ENCODE measurements at places on chromosomes 4 and X. TPM values are rescaled to one million over a fixed set of nuclear protein-coding genes. Genes with fewer than 3 reads are reported as not detected.

The MAPK10 gene
- polyA plus RNA-seq, result 6.8 TPM

The BCAP31 gene
- polyA plus RNA-seq, result 267 TPM

The MTNR1A gene
- not detected for polyA plus RNA-seq

The PRRG3 gene
- polyA plus RNA-seq, result not detected

The TMEM271 gene
- polyA plus RNA-seq, result not detected

The GPRIN3 gene
- not detected for polyA plus RNA-seq

The HPGD gene
- 0.75 TPM for polyA plus RNA-seq

The ARHGEF6 gene
- 0.18 TPM for polyA plus RNA-seq

The TECRL gene
- not detected for polyA plus RNA-seq

- H3K36me3 ChIP-seq, result no peaks in the 10 kb centered on the region
- DNase-seq, result no peak
- peaks cover 40% of the 10 kb centered on the region for H3K27me3 ChIP-seq
- H3K4me1 ChIP-seq, result peaks cover 19% of the 10 kb centered on the region
These were observed 62.6 kb upstream of the DHX15 start for GRCh38 chr4:24646798-24647460.

- H3K27ac ChIP-seq, result no peak overlapping the region
- H3K4me3 ChIP-seq, result no peak overlapping the region
- H3K36me3 ChIP-seq, result no peaks in the 10 kb centered on the region
- H3K4me1 ChIP-seq, result no peaks in the 10 kb centered on the region
These were observed 222.2 kb downstream of the KCNIP4 start for GRCh38 chr4:21726255-21726815.

DNA sequence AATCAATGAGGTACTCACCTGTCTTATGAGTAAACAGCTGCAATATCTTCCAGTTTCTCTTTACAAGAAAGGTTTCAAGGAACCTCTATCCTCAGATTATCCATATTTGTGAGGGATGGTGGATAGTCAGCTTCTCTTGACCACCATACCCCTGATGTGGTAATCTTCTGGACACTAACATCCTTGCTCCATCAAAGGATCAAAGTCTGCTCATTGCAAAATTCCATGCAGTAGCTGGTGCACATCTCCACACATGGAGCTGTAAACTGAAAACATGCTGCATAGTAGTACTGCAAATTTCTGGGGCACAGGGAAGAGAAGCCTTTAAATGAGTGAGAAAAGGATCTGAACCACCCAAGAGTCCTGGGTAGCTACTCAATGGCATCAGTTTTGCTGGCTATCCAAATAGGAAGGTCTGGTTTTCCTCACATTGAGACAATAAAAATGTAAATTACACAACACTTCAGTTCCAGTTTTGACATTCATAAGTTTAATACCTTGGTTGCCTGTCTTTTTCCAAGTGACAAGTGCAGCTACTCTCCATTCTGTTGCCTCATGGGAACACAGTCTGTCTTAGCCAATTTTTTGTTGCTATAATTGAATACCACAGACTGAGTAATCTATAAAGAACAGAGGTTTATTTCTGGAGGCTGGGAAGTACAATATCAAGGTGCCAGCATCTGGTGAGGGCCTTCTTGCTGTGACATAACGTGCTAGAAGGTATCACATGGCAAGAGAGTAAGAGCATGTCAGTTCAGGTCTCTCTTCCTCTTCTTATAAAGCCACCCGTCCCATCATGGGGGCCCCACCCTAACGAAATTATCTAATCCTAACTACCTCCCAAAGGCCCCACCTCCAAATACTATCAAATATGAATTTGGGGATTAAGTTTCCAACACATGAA lies 34.4 kb upstream of the ARHGEF6 start:
- H3K4me3 ChIP-seq, result no peak overlapping the region
- H3K4me1 ChIP-seq, result no peaks in the 10 kb centered on the region
- H3K27ac ChIP-seq, result no peak overlapping the region

DNA sequence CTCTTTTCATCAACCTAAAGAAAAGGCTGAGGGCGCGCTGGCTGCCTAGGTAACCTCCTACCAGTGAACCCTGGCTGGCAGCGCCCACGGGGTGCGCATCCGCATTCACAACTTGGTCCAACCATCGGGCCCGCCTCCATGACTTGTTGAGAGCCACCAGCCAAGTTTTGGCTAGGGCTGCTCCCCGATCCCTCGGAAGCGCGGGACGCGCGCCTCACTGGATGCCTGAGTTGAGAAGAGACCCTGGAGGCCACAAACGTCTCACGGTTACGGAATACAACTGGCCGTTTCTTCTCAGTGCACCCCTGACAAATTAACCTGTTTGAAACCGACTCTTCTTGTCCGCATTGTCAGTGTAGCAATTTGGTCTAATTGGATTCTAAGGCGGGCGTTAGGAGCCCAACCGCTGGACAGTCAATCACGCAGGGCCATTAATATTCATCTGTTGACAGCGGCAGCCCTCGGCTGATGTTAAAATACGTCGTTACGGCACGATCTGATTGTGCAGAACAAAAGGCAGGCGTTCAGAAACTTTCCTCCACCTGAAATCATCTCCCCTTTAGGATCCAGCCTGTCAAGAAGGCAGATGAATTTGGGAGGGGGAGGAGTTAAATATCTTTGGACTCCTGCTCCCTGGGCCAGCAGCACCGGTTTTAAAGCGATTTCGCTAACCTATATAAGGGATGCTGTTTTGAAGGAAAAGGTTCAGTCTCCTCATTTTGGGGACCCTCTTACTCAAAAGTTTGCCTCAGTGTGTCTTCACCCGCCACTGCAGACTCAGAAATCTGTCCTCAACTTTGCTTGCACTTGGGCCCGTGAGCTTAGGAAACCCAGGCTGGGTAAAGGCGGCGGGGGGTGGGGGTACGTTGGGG lies 1.2 kb downstream of the GPC3 start:
- no peak for DNase-seq
- peaks cover 2% of the 10 kb centered on the region for H3K4me1 ChIP-seq
- H3K4me3 ChIP-seq, result no peak overlapping the region
- H3K27me3 ChIP-seq, result peaks cover 32% of the 10 kb centered on the region

DNA sequence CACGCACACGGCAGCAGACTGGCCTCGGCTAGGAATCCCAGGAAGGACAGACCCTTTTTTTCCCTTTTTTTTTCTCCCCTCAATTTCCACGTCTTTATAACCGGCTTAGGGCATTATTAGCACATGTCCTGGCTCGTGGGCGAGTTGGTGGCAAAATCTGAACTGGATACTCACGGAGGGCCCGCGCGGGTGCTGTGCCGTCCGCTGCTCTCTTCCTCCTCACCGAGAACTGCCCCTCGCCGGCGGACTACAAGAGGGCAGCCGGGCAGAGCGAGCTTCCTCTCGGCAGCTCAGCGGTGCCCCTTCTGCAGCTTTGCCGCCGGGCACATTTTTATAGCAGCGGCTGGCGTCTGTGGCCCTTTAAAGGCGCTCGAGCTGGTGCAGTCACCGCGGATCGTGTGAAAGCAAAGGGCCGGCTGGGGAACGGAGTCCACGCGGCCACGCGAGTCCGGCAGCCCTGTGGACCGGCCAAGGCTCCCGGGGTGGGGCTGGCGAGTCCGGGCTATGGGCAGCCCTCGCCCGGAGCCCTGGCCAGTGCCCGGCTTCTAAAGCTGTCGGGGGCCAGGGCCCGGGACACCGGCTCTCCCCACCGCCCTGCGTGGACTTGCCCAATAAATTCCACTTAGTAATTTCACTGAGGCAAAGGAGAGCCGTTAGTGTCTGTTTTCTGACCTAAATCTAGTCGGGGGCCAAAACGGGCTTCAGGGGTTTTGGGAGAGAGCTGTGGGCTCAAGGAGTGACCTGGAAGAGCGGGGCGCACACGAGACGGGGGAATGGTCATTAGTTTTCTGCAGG lies 1.3 kb upstream of the CITED1 start:
- no peaks in the 10 kb centered on the region for H3K36me3 ChIP-seq
- peaks cover 81% of the 10 kb centered on the region for H3K27me3 ChIP-seq
- DNase-seq, result no peak
- H3K4me1 ChIP-seq, result peaks cover 4% of the 10 kb centered on the region
- H3K4me3 ChIP-seq, result peak overlapping the region; percentile 61

- DNase-seq, result no peak
- no peak overlapping the region for H3K27ac ChIP-seq
- H3K36me3 ChIP-seq, result no peaks in the 10 kb centered on the region
- H3K4me3 ChIP-seq, result no peak overlapping the region
- no peaks in the 10 kb centered on the region for H3K27me3 ChIP-seq
These were observed 417.4 kb downstream of the CCSER1 start for GRCh38 chr4:90544532-90545045.

DNA sequence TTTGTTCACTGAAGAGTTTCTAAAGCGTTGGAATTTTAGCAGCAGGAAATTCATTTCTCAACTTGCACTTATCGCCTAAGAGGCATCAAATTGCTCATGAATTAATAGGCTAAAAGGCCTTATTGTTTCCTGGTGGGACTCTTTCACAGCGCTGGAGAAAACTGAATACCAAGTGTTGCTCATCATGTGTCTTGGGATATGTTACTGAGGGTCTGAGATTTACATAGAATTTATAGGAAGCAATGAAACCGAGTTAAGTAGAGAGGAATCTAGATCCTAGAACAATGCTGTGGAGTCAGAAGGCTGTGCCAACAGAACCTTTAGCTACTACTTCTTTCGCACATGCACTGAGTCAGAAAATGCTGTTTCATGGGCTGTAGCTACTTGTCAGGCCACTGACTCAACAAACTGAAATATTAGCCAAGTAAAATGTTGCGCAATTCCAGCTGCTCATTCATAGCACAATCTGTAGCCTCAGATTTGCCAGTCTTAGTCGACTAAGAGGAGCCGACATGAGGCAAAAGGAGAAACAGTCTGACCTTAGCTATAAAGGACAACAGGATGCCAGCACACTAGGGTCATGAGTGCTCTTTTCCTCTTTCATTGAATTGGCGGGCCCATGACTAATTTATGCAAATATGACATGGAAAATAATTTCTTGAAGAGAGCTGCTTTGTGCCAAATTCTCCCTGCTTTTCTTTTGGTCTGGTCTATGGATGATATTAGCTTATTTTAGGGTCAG lies 35.9 kb upstream of the CXCL8 start:
- peak overlapping the region; percentile 79 for H3K27ac ChIP-seq
- H3K4me3 ChIP-seq, result peak overlapping the region; percentile 7
- H3K27me3 ChIP-seq, result no peaks in the 10 kb centered on the region

DNA sequence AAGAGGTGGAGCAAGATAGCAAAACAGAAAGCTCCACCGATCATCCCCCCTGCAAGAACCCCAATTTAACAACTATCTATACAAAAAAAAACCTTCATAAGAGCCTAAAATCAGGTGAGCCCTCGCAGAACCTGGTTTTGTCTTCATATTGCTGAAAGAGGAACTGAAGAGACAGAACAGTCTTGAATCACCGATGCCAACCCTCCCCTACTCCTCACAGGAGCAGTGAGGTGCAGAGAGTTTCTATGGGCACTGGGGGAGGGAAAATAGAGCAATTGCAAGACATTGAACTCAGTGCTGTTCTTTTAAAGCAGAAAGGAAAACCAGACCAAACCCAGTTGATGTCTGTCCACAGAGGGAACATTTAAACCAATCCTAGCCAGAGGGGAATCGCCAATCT lies 1370.3 kb downstream of the FAM133A start:
- no peaks in the 10 kb centered on the region for H3K36me3 ChIP-seq
- no peaks in the 10 kb centered on the region for H3K4me1 ChIP-seq
- H3K27ac ChIP-seq, result no peak overlapping the region
- H3K4me3 ChIP-seq, result no peak overlapping the region

- no peaks in the 10 kb centered on the region for H3K4me1 ChIP-seq
- DNase-seq, result no peak
- H3K4me3 ChIP-seq, result no peak overlapping the region
These were observed 136.7 kb downstream of the PARM1 start for GRCh38 chr4:75069493-75070074.

DNA sequence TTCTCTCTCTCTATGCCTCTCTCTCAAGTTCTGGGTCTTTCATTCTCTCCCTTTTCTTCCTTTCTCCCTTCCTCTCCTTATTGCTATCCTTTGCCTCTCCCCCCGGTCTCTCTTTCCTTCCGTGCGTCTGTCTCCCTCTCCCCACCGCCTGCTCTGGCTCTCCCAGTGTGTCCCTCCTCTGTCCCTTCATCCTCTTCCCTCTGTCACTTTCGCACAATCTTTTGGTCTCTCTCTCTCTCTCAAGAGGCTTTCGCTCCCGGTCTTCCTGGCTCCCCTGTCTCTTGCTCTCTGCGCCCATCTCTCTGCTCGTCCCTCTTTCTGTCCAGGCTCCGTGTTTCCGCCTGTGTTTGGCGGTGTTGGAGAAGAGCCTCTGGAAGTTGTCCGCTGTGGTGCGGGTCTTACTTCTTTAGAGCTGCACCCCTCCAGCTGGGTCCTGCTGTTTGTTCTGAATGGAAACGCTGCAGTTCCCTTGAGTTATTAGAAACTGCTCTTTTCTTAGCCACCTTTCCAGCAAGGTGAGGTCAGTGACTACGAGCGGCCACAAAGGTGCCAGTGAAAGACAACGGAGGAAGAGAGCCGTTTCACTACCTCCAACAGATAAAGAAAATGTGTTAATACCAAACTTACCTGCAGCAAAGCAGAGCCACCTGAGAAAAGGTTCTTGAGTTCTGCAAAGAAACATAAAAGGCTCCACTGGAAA lies 1.1 kb downstream of the BMPR1B start:
- peaks cover 7% of the 10 kb centered on the region for H3K27me3 ChIP-seq
- peaks cover 14% of the 10 kb centered on the region for H3K4me1 ChIP-seq
- peak overlapping the region; percentile 49 for H3K4me3 ChIP-seq
- H3K36me3 ChIP-seq, result no peaks in the 10 kb centered on the region

- DNase-seq, result no peak
- no peak overlapping the region for H3K4me3 ChIP-seq
- H3K27me3 ChIP-seq, result no peaks in the 10 kb centered on the region
- H3K4me1 ChIP-seq, result peaks cover 30% of the 10 kb centered on the region
These were observed 42.9 kb downstream of the EVC start for GRCh38 chr4:5753766-5754528.

GRCh38 chr4:124958847-124959246 lies 246.3 kb upstream of the ANKRD50 start:
- H3K4me3 ChIP-seq, result no peak overlapping the region
- no peak overlapping the region for H3K27ac ChIP-seq
- H3K4me1 ChIP-seq, result no peaks in the 10 kb centered on the region
- H3K27me3 ChIP-seq, result no peaks in the 10 kb centered on the region
- no peaks in the 10 kb centered on the region for H3K36me3 ChIP-seq

GRCh38 chr4:32087211-32087610 lies 1367.0 kb downstream of the PCDH7 start:
- DNase-seq, result no peak
- no peaks in the 10 kb centered on the region for H3K27me3 ChIP-seq
- no peak overlapping the region for H3K27ac ChIP-seq
- no peaks in the 10 kb centered on the region for H3K36me3 ChIP-seq
- H3K4me1 ChIP-seq, result peaks cover 5% of the 10 kb centered on the region

GRCh38 chr4:36244257-36245082 lies at the start of gene ARAP2:
ARAP2 (minus strand) TSS chr4:36244514; CDS start chr4:36229486, 15,028 bp downstream.
- DNase-seq, result no peak
- peak within 1 kb of the TSS; percentile 77 for H3K4me3 ChIP-seq
- peak within 1 kb of the TSS; percentile 87 for H3K27ac ChIP-seq
- H3K4me1 ChIP-seq, result peaks cover 12% of the 10 kb centered on the region
